ENCODE measurements at places on chromosomes 7 and 10.

- DNase-seq, result no peak
These were observed 111.8 kb downstream of the VIPR2 start for GRCh38 chr7:159032753-159033472.

DNA sequence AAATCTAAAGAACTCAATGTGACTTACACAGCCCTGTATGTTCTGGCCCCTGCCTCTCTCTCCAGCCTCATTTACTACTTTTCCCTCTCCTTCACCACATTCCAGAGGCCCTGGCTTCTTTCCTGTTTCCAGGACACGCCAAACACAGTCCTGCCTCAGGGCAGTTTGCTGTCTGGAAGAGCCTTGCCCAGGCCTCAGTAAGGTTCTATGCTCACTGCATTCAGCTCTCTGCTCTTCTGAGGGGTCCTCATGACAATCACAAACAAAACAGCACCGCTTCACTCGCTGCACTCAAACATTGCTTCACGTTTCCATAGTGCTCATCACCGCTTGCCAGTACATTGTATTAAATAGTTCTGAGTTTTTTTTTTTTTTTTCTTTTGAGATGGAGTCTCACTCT is 35.1 kb upstream of the GARS1 start:
- DNase-seq, result no peak

GRCh38 chr7:42522227-42522991 is 285.4 kb upstream of the GLI3 start:
- DNase-seq, result no peak

GRCh38 chr7:27689591-27690164 is 27.0 kb upstream of the HIBADH start:
- DNase-seq, result no peak

DNA sequence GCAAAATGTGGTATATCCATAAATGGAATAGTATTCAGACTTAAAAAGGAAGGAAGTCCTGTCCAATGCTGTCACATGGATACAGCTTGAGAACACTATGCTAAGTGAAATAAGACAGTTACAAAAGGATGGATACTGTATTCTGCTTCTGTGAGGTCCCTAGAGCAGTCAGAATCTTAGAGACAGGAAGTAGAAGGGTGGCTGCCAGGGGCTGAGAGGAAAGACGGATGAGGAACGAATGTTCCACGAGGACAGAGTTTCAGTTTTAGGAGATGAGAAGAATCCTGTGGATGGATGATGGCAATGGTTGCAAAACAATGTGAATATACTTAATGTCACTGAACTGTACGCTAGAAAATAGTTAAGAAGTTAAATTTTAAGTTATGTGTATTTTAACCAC is 3.8 kb downstream of the PRKCQ start:
- DNase-seq, result no peak

DNA sequence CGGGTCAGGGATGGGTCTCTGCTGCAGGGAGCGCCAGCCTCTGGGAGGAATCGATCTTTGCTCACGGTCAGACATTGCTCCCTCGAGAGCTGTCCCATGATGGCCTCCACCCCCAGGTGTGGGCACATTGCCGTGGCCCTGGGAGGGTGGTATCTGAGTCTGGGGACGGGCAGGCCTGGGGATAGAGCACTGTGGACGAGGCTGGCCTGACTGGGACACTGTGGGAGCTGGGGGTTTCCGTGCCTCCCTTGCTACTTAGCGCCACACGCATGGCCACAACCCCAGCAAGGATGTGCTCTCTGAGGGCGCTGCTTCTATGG is 55.7 kb downstream of the JAKMIP3 start:
- DNase-seq, result no peak

- no peak for DNase-seq
These were observed 108.3 kb upstream of the DPP6 start for GRCh38 chr7:153943861-153944260.

DNA sequence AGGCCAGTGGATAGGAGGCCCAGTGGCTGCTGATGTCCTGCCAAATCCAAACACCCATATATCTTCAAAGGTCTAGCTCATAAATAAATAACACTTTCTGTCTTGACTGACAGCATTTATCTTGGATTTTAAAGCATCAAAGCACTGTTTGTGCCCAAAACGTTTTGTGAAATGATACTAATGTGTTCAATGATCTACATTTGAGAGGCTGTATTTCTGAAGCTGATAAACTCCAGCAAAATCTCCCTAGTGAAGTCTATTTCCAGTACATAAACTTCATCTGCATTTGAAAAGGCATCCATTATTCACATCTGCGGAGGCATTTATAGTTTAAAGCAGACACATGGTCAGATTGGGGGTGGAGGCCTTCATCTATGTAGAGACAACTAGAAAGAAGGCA is 276.3 kb downstream of the HPSE2 start:
- DNase-seq, result no peak
